Suppressor macrophage treated with lipopolysaccharide for 4 hours (primary cell): ENCODE measurements at places on chromosomes 3 and 15.

- no peak for DNase-seq
Observed at GRCh38 chr3:22419261-22419660, 668.3 kb upstream of the ZNF385D start.

- DNase-seq, result no peak
Observed at GRCh38 chr15:63094495-63094931, 27.1 kb upstream of the LACTB start.

- DNase-seq, result peak; percentile 28
Observed at GRCh38 chr3:156014489-156014888, 105.9 kb upstream of the KCNAB1 start.

DNA sequence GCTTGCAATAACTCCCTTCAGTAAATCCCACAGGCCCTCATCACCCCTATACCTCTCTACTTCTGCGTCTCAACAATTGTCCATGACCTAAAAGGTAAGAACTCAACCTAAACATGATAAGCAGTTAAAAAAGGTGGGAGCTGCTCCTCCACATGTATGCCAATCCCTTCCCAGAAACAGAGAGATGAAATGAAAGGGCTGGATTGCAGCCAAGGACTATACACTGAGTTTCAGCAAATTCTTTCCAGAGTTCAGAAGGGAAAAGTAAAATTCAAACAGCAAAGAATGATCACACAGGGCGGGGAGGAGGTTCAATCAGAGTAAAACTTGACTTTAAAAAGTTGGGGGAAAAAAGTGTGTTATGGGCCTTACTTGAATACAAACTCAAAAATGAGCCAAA, 27.5 kb downstream of the PLOD2 start:
- no peak for DNase-seq

DNA sequence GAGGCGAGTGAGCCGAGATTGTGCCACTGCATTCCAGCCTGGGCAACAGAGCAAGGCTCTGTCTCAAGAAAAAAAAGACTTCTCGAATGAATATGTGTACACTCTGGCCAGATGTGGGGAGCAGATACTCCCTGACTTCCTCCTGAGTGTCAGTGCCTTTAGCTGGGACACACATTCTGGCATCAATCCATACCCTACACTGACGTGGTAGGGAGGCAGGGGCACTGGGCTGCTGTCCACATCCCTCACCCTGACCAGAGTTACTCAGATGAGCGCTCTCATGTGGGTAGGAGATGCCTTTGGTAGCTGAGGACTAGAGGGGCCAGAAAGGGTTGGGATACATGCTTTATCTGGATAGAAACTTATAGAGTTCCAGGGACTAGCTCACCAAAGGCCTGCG, 15.6 kb downstream of the LIMD1 start:
- DNase-seq, result no peak

DNA sequence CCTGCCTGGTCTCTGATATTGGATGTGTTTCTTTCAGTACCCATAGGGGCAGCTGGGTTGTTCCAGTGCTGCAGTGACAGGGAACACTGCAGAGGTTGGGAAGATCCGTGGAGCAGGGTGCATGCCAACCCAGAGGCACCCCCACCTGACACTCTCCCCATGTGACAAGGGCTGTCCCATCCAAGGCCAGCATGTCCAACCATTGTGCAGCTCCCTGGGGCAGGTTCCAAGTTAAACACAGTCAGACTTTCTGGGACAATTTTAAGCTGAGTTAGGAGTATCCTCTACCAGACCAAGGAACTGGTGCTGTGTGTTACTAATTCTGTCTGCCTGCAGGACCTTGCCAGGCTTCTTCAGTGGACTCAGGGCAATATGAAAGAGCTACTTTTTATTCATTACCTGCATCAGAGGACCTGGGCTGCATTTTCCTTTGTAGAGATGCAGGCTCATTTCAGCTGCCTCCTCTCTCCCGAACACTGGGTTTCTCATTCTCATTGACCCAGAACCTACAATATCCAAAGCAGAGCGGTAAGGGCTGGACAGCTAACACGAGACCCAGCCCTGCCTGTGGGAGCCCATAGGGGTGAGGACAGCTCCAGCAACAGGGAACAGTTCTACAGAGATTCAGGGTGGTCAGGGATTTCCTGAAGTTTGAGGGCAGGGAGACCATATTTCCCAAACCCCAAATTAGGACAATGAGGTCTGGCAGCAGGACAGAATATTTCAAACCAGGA, 72.7 kb downstream of the SPSB4 start:
- no peak for DNase-seq

DNA sequence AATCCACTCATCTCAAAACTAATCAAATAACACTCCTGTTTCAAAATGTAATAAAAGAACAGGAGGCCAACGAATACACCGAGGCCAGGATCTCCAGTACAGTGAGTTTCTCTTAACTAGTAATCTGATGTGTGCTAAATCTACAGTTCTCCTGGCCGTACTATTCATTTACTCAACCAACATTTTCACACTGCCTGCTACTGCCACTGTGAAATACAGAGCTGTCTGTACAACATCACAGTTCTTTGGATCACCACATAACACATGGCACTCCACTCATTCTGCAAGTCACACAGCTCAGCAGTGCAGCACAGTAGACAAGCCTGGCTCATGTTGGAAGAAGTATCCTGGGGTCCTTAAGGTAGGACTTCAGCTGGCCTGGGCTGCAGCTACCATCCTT, 21.9 kb downstream of the RIOX2 start:
- no peak for DNase-seq

GRCh38 chr15:55241186-55241585, 44.4 kb upstream of the RSL24D1 start:
- no peak for DNase-seq

GRCh38 chr3:184155644-184156521, 706 bp downstream of the DVL3 start:
- peak; percentile 47 for DNase-seq

GRCh38 chr15:88654430-88655102, 15.8 kb downstream of the ISG20 start:
- DNase-seq, result no peak

GRCh38 chr3:24040311-24040710, 95.2 kb downstream of the NR1D2 start:
- DNase-seq, result no peak

DNA sequence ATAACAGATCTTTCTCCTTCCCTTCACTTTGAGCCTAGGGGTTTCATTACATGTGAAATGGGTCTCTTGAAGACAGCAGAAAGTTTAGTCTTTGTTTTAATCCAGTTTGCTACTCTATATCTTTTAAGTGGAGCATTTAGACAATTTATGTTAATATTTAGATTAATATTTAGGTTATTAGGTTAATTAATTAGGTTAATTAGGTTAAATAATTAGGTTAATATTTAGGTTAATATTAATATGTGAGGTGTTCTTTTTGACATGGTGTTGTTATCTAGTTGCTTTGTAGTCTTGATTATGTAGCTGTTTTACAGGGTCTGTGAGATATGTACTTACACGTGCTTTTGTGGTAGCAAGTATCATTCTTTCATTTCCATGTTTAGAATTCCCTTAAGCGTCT, 312.9 kb downstream of the NEK10 start:
- DNase-seq, result no peak

DNA sequence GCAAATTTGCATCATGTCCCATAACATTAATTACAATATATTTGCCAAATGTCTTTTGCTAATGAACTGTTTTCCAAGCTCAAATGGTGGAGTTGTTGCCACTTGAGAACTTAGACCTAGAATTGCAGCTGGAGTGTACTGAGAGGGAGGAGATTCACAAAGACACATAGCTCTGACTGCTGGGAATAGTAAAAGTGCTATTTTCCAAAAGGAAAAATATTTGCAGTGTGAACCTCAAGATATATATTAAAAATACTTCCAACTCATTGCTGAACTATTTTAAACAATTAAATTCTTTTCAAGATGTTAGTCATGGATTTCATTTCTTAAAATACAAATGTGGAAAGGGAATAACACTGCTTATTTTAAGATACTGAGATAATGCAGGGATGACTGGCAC, 666.8 kb upstream of the ARPP21 start:
- no peak for DNase-seq

GRCh38 chr3:44018926-44019325, 222.8 kb upstream of the TOPAZ1 start:
- no peak for DNase-seq

GRCh38 chr3:64975147-64975546, 287.3 kb upstream of the ADAMTS9 start:
- no peak for DNase-seq

DNA sequence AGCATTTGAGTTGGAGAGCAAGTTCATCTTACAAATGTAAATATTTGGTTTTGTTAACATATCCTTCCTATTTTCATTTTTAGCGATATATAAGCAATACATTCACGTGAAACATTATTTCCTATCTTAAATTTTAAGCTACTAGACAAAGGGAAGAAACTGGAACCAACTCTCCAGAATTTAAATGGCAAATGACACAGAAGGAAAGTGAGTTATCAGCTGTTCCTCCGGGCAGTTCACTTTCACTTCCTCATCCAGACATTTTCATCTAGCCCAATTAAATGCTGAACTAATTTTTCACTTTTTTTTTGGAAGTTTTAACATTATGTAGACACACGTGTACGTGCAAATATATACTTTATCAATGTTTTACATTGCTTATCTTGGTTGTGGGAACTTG, 58.7 kb downstream of the MORC1 start:
- DNase-seq, result peak; percentile 81

GRCh38 chr3:163951397-163951987, 1126.8 kb downstream of the SI start:
- peak; percentile 0 for DNase-seq

DNA sequence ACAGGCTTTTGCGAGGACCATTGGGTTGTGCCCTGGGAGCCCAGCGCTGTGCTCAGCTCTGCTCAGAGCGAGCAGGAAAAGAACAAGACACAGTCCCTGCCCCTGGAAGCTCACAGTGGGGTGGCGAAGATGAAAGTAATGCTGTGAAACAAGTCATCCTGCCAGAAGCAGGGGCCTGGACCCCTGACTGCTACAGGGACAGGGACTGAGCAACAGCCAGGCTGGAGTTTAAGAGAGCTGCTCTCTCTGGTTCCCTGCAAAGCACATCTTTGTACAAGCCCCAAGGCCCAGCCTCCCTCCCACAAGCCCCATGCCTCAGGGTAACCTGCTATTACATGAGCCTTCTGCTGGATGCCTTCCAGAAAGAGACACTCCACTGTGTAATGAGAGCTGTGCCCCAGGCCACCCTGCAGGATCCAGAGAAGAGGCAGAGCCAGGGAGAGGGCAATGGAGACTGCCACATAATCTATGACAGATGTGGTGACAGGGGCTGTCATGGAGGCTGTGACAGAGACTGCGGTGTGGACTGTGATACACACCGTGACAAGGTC, 7.1 kb upstream of the HCN4 start:
- DNase-seq, result no peak

- no peak for DNase-seq
Observed at GRCh38 chr15:96619174-96619573, 288.7 kb downstream of the NR2F2 start.

GRCh38 chr15:63057468-63058345, 15.2 kb downstream of the TPM1 start:
- no peak for DNase-seq
